Stimulated activated CD8-positive, alpha-beta memory T cell treated with anti-CD3 and anti-CD28 coated beads, Interleukin-15, amount 100 ng/mL, for 24 hours (primary cell): ENCODE measurements at places on chromosomes 5 and 9.

GRCh38 chr5:17282283-17283120 lies 65.1 kb downstream of the BASP1 start:
- no peak for DNase-seq

- DNase-seq, result no peak
Measured at GRCh38 chr9:96487949-96488348, 38.0 kb downstream of the HABP4 start.

DNA sequence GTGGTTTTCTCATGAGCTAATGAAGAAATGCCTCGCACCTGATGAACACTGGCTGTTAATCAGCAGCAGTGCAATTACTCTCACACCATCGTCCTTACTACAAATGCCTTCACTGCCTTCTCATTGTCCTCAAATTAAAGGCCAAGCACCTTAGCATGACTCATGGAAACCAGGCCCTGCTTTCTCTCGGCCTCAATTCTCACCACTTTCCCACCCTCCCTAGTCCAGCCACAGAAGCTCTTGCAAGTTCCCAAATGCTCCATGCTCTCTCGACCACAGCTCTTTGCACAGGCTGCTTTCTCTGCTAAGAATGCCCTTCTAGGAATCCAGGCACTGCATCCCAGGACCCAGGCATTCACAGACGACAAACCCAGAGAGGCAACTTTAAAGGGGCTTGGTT lies 94.6 kb upstream of the KLF4 start:
- DNase-seq, result no peak

GRCh38 chr9:131119600-131119999 lies 5.8 kb upstream of the NUP214 start:
- no peak for DNase-seq

GRCh38 chr5:158234323-158235158 lies 375.6 kb upstream of the CLINT1 start:
- DNase-seq, result no peak

- DNase-seq, result no peak
Measured at GRCh38 chr5:140186267-140186671, 11.3 kb downstream of the CYSTM1 start.

DNA sequence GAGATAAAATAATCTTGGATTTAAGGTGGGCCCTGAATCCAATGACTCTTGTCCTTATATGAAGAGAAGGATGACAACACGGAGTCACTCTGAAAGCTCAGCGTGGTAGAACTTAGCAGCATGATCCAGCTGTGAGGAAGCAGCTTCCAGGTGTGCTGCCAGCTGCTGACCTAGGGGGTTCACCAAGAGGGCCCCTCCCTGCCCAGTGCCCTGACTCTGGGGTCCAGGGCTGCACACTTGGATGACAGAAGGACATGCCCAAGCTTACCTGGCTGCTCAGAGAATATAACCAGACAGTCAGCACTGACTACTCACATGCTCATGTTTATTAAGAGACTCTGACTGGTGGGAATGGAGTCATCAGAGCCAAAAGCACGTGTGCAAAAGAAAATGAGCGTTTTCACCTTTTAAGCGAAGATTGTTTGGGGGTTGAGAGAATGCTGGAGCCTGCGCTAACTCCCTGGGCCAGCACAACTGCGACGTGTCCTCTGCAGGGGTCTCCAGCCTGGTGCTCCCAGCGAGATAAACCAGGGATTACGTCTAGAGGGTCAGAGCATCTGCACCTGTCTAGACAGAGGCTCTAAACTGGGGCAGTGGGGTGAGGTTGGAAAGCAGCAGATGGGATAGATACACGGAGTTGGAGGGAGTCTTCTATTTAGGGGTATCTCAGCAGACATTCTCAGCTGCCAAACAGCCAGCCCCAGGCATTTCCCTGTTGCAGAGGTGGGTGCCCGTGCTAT lies 41.3 kb downstream of the ROPN1L start:
- DNase-seq, result no peak

DNA sequence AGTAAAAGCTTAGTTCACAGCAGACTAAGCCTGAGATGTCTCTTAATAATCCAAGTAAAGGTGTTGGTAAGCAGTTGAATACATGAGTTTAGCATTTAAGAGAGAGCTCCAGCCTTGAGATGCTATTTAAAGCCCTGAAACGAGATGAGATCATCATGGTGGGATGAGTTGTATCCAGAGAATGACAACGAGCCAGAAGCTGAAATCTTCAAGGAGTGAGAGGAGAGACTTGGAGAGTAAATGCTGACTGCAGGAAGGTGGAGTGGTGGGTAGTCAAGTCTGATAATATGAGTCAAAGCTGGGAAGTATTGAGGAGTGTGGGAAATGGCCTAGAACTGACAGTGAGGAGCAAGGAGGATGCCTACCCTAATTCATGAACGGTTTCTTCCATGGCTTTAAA lies 53.7 kb downstream of the PLAC8L1 start:
- no peak for DNase-seq

DNA sequence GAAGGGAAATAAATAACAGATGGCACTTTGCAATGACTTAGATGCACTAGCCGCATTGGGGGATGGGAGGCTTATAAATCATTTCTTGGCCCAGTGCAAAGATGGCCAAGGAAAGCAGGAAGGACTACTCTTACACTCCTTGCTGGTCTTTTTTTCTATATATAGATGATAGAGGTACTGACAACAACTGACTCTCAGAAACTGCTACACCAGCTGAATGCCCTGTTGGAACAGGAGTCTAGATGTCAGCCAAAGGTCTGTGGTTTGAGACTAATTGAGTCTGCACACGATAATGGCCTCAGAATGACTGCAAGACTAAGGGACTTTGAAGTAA lies 1.7 kb downstream of the CCNG1 start:
- DNase-seq, result no peak

DNA sequence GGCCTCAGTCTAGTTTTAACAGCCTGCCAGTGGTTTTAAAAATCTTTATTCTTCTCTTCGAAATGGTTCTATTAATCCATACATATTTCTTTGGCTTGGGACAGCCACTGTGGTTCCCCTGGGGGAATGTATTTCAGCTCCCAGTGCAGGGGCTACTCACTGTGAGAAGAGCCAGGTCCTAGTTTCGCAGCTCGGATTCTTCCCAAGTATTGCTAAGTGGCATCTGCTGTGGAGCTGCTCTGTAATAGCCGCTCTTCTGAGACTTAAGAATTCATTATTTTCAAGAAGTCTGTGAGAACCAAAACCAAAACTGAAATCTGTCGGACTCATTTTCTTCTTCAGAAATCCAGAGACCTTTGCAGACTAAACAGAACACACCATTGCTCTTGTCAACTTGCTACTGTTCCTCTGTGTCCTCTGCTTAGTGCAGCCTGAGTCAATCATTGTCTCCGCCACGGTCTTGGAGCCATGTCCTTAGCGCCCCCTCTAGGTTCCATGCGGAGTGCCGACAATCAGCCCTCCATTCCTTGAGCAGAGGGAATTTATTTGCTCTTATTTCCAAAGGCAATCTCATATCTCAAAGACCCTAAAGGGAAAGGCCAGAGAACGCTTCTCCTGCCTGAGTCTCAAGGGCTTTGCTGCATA lies 478.2 kb downstream of the SPATA31D1 start:
- no peak for DNase-seq

GRCh38 chr5:173758676-173759075 lies 129.5 kb upstream of the CPEB4 start:
- no peak for DNase-seq

GRCh38 chr9:95726756-95727155 lies 148.7 kb upstream of the ERCC6L2 start:
- DNase-seq, result no peak

DNA sequence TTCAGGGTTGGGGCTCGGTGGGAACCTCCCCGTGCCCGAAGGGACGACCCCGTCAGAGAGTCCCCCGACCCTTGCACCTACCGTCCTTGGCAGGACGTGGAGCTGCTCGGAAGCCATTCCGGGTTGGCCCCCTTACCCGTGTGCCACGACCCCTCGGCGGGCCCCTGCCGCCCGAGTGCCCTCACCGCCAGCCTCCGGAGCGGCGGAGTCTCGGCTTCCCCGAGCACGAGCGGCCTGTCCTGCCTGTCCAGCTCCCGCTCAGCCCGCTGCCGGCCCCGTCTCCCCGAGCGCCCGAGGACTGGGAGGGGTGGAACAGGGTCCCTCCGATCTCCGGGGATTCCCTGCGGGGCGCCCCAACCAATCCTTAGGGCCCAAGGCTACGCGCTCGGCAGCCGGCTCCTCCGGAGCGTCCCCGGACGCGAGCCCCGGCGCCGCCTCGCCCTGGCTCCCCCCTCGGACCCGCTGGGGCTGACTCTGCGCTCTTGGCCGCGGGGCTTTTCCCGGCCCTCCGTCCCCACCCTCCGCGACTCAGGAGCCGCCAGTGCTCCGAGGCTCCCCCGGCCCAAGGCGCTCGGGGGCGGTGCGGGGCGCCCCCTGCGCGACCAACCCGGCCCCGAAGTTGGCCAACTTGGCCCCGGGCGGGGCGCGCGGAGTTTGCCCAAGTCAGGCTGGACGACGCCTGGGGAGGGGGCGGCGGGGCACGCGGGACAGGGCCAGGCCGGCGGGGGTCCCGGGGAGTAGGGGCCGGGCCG lies 654 bp downstream of the ADAMTS2 start:
- no peak for DNase-seq

DNA sequence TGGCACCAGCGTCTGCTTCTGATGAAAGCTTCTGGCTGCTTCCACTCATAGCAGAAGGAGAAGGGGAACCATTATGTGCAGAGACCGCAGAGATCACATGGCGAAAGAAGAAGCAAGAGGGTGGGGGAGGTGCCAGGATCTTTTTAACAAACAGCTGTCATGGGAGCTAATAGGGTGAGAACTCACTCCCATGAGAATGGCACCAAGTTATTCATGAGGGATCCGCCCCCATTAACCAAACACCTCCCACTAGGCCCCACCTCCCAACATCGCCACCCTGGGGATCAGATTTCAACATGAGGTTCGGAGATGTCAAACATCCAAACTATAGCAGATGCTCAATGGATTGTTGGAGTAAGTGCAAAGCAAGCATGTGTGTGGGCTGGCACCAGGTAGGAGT lies 125.8 kb upstream of the SLIT3 start:
- DNase-seq, result no peak

DNA sequence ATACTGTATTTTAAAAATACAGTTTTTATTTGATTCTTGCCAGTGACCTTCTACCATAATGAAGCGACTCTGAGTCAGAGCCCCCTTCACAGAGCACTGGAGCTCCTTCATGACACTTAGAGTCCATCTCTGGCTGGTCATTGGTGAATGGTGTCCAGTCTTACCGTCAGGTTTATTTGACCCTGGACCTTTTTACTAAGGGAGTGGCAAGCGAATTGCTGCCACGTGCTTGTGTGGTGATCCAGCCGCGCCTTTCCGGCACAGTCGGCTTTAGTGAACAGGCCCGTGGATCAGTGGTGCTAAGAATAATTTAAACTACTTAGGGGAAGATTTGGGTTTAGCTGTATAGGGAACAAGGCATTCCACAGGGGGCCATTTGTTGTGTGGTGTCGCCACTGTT lies 48.5 kb downstream of the PRRC2B start:
- DNase-seq, result no peak

- no peak for DNase-seq
Measured at GRCh38 chr5:121144764-121145163, 680.7 kb downstream of the PRR16 start.

GRCh38 chr5:33240558-33240957 lies 200.2 kb upstream of the TARS1 start:
- no peak for DNase-seq

DNA sequence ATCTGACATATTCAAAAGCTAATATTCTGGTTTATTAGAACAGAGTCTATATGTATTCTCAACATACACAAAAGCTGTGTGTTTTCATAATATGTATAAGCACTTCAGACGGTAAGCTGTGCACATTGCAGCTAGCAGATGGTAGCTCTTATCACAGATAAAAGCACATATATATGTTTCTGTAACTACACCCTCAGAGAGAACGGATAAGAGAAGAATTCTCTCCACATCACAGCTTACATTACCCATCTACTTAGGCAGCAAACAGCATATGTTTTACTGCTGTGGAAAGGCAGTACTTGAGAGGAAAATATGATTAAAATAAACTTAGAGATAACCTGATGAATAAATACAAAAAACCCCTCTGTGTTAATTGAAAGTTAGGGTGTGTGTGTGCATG lies 450.9 kb upstream of the ZNF608 start:
- DNase-seq, result no peak

- DNase-seq, result no peak
Measured at GRCh38 chr9:37511016-37512010, 25.6 kb downstream of the POLR1E start.

GRCh38 chr5:163506095-163506457 lies 657 bp downstream of the MAT2B start:
- no peak for DNase-seq

- DNase-seq, result no peak
Measured at GRCh38 chr9:92605224-92605623, 64.7 kb downstream of the IPPK start.

DNA sequence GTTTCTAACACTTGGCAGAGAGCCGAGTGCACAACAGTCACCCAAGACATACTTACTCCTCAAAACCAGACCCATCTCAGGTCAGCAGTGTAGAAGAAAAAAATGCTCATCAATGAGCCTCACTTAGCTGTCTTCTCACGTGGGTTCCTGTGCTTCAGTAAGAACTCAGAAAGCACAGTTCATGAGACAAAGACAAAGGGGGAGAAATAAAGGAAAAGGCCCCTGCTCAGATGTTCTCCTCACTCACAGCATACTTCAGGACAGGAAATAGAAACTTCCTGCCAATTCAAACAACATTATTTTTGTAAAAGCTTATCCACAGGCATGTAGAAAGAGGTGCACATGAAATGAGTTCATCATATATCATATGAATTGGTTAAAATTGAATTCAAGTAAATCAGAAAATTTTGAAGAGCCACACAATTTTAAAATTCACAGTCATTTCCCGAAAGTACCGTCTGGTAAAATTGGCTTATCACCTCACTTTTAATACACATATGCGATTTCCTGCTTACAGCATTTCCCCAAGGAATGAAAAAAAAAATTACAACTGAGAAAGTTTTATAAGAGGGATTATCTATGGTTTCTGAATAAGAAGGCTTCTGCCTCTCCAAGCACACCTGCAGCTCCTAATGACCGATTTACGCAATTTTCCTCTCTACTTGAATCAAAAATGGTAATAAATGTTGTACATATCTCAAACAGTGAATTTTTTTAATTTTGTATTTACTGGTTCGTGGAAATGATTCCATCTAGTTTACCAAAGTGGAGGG lies 328.3 kb downstream of the TMEM167A start:
- DNase-seq, result no peak

DNA sequence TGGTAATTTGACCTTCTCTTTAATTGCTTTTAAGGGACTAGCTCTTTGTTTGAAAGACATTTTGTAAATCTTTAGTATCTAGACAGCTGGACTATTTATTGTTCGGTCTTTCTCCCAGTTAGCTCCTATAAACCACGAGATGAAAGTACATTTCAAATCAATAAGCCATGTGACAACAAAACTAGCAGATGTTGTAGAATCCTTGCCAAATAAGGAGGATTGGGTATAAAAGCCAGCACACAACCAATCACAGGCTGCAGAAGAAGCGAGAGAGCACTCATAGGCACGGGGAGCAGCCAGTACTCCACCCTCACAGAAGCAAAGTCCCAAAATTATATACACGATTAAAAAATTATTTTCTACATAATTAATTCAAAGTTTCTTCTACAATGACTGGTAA lies 8.1 kb upstream of the OMD start:
- DNase-seq, result no peak

- no peak for DNase-seq
Measured at GRCh38 chr5:44367203-44367602, 22.0 kb downstream of the FGF10 start.
